Activated T-helper 1 cell treated with Interleukin-2 at 50 U/mL for 16 hours (primary cell): ENCODE measurements at places on chromosomes 2 and 18.

GRCh38 chr2:86372641-86373502 lies 35.4 kb upstream of the REEP1 start:
- no peak for DNase-seq

DNA sequence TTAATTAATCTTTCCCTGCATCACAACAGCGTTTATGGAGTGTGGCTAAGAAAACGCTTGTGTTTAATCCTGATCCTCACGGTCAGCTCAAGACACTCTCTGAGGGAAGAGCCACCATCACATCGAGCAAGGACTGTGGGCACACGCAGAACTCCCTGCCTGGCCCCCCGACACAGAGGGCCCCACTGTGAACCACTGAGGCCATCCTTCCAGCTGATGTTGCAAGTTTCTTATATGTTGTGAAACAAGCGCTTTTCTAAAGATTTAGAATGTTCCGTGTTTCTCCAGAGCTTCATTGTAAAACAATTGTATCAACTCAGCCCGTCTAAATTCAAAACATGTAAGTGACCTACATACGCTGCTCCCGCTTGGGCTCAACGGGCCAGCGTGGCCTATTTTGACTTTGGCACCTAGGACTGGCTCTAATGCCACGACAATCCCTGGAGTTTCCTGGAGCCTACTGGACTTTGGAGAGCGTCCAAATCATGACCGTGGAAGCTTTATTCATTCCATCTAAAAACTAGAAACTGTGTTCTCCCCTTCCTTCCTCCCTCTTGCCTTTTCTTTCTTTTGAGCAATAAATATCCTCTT lies 34.9 kb downstream of the SERPINE2 start:
- no peak for DNase-seq

DNA sequence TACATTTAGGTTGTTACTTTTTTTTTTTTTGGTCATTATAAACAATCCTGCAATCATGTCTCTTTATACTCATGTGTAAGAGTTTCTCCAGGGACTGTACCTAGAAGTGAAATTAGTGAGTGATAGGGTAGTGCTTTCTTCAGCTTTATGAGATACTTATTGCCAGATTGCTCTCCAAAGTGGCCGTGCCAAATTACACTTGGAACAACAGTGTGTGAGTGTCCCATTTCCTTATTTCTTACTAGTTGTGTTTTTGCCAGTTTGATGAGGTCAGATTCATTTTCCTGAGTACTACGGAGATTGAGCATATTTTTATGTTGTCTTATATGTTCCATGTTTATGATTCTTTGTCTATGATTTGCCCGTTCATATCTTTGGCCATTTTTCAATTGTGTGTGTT lies 39.2 kb downstream of the GALNT1 start:
- no peak for DNase-seq

- DNase-seq: no peak
Observed at GRCh38 chr2:137205324-137205723, 440.0 kb downstream of the THSD7B start.

DNA sequence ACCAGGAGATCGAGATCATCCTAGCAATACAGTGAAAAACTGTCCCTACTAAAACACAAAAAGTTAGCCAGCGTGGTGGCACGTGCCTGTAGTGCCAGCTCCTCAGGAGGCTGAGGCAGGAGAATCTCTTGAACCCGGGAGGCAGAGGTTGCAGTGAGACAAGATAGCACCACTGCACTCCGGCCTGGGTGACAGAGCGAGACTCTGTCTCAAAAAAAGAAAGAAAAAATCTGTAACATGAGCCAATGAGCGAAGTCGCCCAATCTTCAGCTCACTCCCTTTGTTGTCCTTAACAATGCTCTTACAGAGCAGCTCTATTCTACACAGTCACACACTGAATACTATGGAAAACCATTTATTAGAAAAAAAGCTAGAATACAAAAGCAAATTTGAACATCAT lies 22.0 kb downstream of the FAM98A start:
- no peak for DNase-seq

DNA sequence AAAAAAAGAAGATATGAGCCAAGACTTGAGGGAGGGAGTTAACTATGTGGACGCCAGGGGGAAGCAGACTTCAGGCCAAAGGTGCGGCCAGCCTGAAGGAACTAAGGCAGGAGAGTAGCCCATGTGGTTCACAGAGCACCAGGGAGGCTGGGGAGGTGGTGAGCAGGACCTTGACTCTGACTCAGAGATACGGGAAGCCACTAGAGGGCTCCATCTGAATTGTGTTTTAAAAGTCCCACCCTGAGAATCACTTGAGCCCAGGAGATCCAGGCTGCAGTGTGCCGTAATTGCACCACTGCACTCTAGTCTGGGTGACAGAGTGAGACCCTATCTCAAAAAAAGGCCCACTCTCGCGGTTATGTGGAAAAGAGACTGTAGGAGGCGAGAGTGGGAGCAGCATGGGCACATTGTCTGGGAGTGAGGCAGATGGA lies 12.3 kb downstream of the CEP192 start:
- DNase-seq: no peak

DNA sequence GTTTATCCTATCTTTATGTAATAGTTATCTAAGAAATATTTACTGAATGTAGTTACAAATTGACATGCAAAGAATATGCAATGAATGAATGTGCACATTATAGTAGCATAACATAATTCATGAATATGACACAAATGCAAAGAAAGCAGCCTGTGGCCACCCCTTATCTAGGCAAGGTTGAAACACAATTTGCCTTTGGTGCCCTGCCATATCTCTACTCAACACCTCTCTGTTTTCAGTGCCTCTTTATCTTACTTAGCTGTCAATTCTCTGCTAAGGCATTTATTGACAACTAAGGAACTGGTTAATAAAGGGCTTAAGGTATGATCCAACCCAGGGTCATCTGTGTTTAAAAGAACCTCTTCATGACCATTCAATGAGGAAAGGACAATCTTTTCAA lies 18.9 kb downstream of the REV1 start:
- no peak for DNase-seq

- no peak for DNase-seq
Observed at GRCh38 chr2:127661072-127661649, 14.2 kb downstream of the LIMS2 start.

DNA sequence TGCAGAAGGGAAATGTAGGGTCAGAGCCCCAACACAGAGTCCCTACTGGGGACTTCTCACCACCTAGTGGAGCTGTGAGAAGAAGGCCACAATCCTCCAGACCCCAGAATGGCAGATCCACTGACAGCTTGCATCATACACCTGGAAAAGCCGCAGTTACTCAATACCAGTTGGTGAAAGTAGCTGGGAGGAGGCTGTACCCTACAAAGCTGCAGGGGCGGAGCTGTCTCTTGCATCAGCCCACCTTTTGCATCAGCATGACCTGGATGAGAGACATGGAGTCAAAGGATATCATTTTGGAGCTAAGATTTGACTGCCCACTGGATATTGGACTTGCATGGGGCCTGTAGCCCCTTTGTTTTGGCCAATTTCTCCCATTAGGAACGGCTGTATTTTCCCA lies 237.3 kb downstream of the CALCRL start:
- no peak for DNase-seq

DNA sequence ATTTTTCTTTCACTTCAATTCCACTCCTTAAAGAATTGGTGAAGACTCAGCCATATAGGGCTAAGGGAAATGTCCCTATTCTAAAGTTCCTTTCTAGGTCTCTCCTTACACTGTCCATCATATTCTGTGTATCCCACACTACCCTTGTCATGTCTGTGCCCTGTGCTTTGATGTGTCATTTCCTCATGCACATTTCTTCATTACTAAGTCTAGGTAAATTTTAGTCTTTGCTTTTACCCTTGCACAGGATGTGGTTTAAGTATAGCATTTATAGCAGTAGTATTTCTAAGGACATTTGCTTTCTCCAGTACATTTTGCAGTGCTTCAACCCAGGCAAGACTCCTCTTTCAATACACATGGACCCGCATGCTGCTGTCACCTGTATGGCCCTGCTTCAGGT lies 221.5 kb upstream of the ACVR2A start:
- DNase-seq: no peak

GRCh38 chr2:159067971-159068370 lies 99.5 kb downstream of the TANC1 start:
- DNase-seq: no peak

GRCh38 chr2:101699755-101700461 lies 2.4 kb downstream of the MAP4K4 start:
- DNase-seq: no peak

- DNase-seq: no peak
Observed at GRCh38 chr2:59583173-59583765, 970.2 kb downstream of the BCL11A start.

DNA sequence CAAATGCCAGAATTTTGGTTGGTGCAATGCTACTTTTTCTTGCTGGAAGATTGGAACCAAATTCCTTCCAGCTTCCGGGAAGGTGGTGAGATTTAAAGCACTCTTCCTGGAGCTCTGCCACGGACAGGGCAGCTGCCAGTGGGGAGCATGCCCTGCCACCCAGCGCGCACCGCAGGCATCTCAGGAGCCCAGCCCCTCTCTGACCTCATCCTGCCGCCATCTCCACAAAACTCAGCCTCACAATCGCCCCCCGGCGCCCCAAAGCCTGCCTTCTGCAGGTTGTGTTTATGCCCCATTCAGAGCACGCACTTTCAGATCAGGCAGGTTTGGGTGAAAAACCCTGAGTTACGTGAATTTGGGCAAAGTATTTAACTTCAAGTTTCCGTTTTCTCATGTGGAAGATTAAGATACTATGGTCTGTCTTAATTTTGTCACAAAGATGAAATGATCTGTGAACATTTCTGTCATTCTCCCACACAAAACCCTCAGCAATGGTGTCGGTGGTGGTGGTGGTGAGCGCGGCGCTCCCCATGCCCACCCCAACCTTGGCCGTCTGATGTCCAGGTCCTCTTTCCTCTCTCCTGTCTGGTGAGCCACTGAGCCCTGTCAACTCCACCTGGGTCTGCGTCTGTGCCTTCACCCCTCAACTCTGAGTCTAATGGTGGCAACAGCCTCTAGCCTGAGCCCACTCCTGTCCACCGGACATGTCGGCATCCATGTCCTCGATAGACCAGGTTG lies 282.8 kb upstream of the SALL3 start:
- no peak for DNase-seq

DNA sequence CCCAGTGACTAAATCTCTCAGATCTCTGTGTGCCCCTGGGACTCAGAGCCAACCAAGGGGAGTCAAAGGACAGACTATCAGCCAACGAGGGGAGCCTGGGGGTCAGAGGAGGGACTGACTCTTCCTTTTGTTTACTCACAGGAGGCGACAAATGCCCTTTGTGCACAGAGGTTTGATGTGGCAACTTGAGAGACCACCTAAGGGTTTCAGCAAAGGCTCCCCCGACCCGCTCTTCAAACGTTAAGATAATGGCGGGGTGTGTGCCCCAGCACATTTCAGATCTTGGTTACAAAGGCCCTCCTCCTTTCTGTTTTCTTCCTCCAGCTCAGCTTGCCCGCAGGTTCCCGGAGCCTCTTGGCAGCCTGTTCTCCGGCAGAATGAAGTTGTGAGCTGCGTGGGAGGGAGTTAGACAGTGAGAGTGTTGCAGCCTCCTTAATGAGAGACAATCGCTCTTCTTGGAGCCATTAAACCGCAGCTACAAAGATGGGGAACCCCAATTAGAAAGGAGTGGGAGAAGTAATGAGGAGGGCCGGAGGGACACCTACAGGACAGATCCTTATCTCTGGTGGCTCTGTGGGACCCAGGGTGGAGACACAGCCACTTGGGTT lies 76.2 kb downstream of the KIAA2012 start:
- DNase-seq: no peak

DNA sequence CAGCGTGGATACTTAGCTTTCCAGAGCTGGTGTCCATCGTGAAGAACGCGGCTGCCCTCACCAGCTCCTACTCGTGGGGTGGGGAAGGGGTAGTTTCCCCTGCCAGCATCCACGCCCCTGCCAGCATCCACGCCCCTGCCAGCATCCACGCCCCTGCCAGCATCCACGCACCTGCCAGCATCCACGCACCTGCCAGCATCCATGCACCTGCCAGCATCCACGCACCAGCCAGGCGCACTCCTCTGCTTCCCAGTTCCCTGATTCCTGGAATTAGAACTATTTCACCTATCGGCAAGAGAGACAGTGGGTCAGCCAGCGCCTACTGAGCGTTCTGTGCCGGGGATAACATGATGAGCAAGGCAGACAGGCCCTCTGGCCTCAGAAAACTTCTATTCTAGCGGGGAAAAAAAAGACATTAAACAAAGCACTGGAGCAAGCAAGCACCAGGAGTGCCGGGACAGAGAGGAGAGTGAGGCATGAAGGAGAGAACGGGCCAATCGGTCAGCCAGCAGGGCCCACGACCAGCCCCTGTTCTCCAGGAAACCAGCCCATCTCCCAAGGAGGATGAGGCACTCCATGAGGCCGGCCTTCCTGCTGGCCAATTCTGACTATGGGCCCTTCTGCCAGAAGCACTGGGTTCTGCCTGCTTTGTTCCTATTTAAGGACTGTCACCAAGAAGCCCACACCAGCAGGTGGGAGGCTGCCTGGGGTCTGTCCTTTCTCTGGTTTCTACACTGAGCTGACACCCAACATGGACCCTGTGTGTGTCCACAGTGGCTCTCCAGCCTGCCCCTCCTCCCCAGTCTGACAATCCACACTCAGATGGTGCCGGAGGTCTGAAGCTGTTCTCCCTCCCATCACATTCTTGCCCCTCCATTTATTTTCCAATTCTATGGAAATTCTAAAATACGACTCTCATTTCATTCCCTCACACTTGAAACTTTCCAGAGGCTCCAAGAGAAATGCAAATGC lies 78.4 kb upstream of the SALL3 start:
- no peak for DNase-seq

- no peak for DNase-seq
Observed at GRCh38 chr2:182942756-182943155, 76.3 kb upstream of the FRZB start.
